ENCODE measurements at places on chromosomes 1 and 21.

DNA sequence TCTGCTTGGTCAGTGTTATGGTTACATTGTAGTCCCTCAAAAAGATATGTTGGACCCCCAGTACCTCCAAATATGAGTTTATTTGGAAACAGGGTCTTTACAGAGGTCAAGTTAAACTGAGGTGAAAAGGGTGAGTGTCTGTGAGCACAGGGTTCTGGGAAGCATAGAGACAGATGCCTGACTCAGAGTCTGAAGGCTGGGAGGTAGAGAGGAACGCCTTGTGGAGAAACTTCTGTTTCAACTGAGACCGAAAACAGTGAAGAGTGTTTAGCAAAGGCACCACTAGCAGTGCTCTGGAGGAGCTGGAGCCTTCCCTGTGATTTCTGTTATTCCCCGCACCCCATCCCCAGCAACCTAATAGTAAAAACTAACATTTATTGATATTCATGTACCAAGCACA, 65.2 kb upstream of the LRRC8D start:
- no peak overlapping the region for H3K27ac ChIP-seq
- peaks cover 4% of the 10 kb centered on the region for H3K36me3 ChIP-seq
- no peak for DNase-seq

DNA sequence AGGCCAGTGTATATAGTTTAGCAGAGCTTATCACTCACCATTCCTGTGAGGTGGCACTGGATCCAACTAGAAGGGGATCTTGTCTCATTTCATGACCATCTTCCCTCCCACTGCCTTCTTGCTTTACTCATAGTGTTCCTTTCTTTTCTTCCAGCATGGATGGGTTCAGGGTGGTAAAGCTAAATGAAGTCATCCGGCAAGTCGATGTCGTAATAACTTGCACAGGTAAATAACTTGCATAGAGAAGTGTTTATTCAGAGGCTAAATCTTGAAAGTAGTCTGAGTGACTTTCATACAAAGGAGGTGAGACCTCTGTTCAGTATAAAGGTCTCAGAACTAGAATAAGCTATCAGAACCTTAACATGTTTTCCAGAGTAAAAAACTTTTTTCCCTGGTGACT, 16.6 kb upstream of the STRIP1 start:
- no peaks in the 10 kb centered on the region for H3K27me3 ChIP-seq
- no peak overlapping the region for H3K27ac ChIP-seq
- no peak overlapping the region for H3K4me3 ChIP-seq
- DNase-seq: no peak
- no peaks in the 10 kb centered on the region for H3K4me1 ChIP-seq

GRCh38 chr1:2523891-2524609, 2.3 kb downstream of the PANK4 start:
- no peak for DNase-seq
- H3K27ac ChIP-seq: no peak overlapping the region
- peaks cover 2% of the 10 kb centered on the region for H3K4me1 ChIP-seq
- H3K36me3 ChIP-seq: peaks cover 19% of the 10 kb centered on the region
- H3K4me3 ChIP-seq: peak overlapping the region; percentile 96
- peaks cover 18% of the 10 kb centered on the region for H3K27me3 ChIP-seq

DNA sequence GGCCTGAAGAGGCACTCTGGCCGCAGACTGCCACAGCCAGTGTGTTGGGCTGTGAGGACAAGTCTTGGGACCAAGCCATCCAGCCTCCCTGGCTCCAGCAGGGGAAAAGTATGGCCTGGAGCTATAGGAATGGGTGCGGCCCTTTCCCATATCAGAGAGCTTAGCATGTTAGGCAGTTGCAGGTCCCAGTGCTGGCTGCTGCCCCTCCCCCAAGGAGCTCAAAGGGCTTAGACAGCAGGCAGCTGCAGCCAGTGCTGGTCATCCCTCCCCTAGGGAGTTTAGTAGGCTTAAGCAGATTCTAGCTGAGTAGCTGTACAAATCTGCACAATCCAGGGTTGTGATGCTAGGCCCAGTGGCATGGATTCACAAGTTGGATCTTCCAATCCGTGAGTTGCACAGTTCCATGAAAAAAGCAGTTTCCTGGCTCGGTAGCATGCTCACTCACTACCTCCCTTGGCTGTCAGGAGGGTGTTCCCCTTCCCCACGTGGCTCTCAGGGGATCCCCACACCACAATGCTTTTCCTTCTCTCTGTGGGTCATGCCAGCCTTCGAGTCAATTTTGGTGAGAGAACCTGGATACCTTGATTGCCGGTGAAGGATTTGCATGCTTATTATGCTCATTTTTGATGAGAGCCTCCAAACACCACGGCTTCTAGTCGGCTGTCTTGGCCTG, 1490.8 kb downstream of the BRINP3 start:
- no peak overlapping the region for H3K27ac ChIP-seq
- H3K4me1 ChIP-seq: no peaks in the 10 kb centered on the region
- no peak overlapping the region for H3K4me3 ChIP-seq
- DNase-seq: peak; percentile 30
- no peaks in the 10 kb centered on the region for H3K36me3 ChIP-seq

- H3K4me1 ChIP-seq: no peaks in the 10 kb centered on the region
- DNase-seq: no peak
- H3K36me3 ChIP-seq: no peaks in the 10 kb centered on the region
- H3K4me3 ChIP-seq: no peak overlapping the region
- no peak overlapping the region for H3K27ac ChIP-seq
- H3K27me3 ChIP-seq: no peaks in the 10 kb centered on the region
Observed at GRCh38 chr1:21295002-21295401, 4.7 kb upstream of the ECE1 start.

DNA sequence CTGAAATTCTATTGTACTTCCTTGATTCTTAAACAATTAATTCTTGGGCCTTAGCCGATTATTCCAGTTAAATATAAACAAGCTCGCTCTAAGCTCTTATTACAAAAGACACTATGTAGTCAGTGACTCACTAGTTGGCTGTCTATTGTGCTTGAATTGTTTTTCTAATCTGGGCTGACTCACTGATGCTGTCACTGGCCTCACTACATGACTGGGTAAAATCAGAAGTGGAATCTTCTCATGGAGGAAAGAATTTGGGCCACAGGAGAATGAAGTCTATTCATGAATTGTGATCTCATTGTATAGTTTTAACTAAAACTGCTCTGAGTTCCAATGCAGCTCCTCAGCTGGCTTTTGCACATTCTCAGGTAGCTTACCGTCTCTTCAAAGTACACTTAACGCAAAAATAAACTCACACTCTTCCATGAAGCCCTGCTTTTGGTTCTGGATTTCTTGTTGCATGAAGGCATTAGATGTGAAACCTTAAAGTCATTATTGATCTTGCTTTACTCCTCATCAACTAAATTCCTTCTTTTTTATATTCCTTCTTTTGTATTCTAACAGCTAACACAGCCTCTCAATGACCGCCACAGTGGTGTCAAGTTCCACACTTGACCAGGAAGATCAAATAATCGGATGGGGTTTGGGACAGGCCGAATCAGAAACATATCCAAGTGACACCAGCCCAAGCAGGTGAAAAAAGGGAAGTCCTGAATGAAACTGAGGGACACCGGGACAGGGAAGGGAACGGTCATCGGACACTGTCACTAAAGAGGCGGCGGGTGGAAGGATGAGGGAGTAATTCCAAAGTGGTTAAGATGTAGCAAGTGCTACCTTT, 80.9 kb upstream of the LBR start:
- H3K4me3 ChIP-seq: no peak overlapping the region
- peaks cover 66% of the 10 kb centered on the region for H3K36me3 ChIP-seq
- H3K27ac ChIP-seq: peak overlapping the region; percentile 68
- no peaks in the 10 kb centered on the region for H3K27me3 ChIP-seq
- no peak for DNase-seq
- peaks cover 6% of the 10 kb centered on the region for H3K4me1 ChIP-seq

DNA sequence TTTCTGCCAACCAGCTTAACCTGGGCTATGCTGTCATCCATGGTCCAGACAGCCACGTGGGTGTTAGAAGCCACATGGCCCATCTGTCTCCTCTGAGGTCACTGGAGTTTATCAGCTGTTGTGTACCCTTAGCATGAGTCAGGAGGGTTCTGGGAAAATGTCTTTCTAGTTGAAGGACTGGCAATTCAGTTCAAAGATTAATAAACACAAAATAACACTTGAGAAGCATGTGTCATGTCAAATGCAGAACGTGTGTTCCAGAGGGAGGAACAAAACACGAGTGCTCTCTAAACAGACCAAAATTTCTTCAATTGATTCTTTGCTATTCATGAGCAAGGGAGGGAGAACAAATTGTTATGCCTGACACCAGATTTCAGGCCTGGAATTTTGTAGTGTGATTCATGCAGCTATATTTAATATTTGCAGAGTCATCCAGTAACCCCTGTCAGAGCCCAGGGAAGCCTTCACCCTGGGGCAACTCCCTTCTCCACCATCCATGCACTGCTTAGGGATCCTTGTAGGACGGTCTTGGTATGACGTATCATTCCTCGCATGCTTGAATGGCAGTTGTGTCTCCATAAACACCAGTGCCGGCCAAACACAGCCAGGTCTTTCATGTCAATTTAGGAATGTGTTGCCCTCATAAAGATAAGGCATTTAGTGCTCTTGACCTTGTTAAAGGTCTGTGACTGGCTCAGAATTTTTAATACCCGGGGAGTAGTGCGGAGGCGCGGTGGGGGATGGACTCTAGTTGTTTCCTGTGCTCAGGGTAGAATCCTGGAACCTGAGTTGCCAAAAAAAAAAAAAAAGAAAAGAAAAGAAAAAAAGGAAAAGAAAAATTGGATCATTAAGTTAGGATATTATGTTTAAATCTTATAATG, 27.7 kb upstream of the DYRK1A start:
- no peak for DNase-seq
- H3K27me3 ChIP-seq: no peaks in the 10 kb centered on the region
- no peak overlapping the region for H3K27ac ChIP-seq
- no peaks in the 10 kb centered on the region for H3K36me3 ChIP-seq
- H3K4me3 ChIP-seq: no peak overlapping the region

DNA sequence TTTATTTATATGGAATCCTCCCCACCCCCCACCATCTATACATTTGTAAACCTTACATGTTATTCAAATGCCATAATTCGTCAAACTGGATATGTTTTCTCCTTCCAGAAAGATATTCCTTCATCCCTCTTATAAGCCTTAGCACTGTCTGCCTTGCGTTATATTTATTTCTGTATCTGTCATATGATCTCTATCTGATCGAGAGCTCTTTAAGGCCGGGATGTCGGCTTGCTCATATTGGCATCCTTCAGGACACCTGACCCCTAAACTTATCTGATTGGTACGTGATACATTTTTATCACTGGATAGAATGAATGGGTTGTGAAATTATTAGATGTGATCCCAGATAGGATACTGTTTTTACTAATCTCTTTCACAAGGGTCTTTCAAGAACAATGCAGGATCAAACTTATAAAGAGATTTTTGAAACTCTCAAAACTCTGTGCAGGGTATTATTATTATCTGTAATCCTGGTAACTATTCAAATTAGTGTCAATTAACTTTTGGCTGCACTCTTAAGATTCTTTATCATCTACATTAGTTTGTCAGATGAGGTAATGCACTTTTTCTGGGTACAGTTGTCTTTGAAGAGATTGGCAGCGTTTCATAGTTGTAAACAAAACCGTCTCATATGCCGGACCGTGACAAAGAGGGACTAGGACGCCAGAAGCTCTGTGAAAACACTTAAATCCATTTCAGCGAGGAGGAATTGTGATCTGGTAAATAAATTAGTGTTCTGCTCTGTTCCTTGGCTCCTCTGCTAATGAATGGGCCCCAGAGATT, 152.0 kb downstream of the KIF26B start:
- DNase-seq: no peak
- peaks cover 7% of the 10 kb centered on the region for H3K4me1 ChIP-seq
- no peak overlapping the region for H3K27ac ChIP-seq
- H3K27me3 ChIP-seq: no peaks in the 10 kb centered on the region
- no peak overlapping the region for H3K4me3 ChIP-seq
- H3K36me3 ChIP-seq: no peaks in the 10 kb centered on the region

DNA sequence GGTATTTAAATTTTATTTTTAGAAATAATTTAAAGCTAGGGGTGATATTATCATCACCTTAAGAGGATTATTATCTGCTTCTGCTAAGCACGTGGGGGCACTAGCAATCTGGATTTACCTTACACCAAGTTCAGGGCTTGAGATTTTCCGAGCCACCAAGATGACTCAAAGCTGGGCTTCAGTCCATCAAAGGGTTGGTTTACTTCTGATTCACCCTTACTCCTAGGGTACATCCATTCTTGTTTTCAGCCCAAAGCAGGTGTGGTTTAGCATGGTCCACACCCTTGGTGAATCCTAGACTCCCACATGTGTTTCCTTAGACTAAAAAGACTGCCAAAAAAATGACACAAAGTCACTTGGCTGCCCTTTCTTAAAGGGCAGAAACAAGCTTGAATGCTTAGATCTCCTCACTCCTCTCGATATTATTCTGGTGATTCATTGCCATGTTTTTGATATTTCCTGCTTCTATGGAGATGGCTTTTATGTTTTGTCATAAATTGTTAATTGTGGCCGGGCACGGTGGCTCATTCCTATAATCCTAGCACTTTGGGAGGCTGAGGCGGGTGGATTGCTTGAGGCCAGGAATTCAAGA, 9.8 kb upstream of the PRSS38 start:
- no peak for DNase-seq
- H3K4me3 ChIP-seq: no peak overlapping the region
- no peaks in the 10 kb centered on the region for H3K4me1 ChIP-seq
- H3K36me3 ChIP-seq: no peaks in the 10 kb centered on the region
- H3K27ac ChIP-seq: no peak overlapping the region

DNA sequence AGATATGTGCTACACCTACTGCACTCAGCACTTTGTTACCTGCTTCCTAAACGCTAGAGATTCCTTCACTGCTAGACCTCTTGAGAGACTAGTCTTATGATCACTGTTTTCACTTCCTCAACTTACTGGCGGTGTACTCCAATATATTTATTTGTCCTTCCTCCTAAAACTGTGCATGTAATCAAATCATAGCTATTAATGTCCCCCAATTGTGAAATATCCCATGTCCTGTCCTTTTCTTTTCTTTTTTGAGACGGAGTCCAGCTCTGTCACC, 3.4 kb downstream of the SOAT1 start:
- no peak for DNase-seq
- H3K36me3 ChIP-seq: no peaks in the 10 kb centered on the region
- H3K4me3 ChIP-seq: no peak overlapping the region
